ENCODE measurements at places on chromosomes 12 and 14.

- no peak for DNase-seq
These were observed 31.9 kb downstream of the NOPCHAP1 start for GRCh38 chr12:105018012-105018411.

- no peak for DNase-seq
These were observed 938 bp upstream of the SLC25A29 start for GRCh38 chr14:100306998-100307765.

DNA sequence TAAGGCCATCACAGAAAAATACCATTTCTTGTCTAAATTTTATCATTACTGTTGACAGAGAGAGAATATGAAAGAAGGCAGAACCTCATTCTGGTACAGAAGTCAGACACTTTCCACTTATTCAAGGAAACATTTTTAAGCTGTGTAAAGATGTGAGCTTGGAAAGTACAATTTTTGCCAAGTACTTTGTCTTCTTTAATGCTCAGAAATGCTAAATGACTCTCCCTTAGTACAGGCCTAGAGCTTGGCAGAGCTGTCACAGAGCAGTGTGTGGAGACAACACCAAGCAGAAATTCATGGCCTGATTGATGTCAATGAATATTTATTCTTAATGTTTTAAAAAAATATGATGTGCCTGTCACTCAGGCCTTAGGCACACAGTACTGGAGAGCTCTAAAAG is 20.7 kb downstream of the NT5DC3 start:
- DNase-seq = no peak

DNA sequence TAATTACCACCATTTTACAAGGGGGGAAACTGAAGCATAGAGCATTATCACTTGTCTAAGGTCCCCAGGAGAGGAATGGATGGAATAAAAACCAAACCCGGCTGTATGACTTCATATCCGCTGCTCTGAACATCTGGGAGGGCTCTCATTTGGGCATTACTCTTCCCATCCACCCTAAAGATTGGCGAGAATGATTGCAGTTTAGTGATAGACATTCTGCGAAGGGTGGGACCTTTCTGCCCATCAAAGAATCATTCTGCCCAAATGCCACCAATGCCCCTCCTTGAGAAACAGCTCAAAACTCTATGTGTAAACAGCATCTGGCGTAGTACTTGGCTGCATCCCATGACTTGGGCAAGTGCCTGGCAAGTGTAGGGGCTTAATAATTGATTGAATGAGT is 11.6 kb downstream of the CHST11 start:
- DNase-seq = no peak

Measured in bone marrow (tissue), 2 donors.